ENCODE measurements at places on chromosomes 16 and 17.

GRCh38 chr17:39018267-39019134, 51.3 kb upstream of the FBXO47 start:
- DNase-seq: no peak

DNA sequence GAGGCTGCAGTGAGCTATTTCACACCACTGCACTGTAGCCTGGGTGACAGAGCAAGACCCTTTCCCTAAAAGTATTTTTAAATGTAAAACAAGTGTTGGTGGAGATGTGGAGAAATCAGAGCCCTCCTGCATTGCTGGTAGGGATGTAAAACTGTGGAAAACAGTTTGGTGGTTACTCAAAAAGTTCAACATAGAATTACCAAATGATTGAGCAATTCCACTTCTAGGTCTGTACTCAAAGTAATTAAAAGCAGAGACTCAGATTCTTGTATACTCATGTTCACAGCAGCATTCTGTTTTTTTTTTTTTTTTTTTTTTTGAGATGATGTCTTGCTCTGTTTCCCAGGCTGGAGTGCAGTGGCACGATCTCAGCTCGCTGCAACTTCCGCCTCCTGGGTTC, 141.8 kb downstream of the PITPNC1 start:
- DNase-seq: no peak

GRCh38 chr17:66275651-66276050, 26.8 kb upstream of the PRKCA start:
- DNase-seq: peak; percentile 92

- no peak for DNase-seq
These were observed 230.1 kb upstream of the CCL2 start for GRCh38 chr17:34024806-34025551.

DNA sequence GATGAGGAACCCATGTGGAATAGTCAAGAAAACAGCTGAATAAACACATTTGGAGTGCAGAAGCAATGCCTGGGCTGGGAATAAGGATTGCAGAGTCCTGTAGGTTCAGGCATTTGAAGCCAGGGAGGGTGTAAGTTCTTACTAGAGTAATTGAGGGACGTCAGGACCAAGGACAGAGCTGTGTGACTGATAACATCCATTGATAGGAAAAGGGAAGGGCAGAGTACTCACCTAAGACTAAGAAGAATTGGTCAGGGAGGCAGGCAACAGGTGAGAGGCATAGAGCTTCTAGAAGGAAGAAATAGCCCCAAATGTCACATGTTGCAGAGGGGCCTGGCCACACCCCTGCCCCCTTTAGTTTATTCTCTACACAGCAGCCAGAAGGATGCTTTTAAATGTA, 79.8 kb upstream of the TMEM132E start:
- DNase-seq: peak; percentile 5

DNA sequence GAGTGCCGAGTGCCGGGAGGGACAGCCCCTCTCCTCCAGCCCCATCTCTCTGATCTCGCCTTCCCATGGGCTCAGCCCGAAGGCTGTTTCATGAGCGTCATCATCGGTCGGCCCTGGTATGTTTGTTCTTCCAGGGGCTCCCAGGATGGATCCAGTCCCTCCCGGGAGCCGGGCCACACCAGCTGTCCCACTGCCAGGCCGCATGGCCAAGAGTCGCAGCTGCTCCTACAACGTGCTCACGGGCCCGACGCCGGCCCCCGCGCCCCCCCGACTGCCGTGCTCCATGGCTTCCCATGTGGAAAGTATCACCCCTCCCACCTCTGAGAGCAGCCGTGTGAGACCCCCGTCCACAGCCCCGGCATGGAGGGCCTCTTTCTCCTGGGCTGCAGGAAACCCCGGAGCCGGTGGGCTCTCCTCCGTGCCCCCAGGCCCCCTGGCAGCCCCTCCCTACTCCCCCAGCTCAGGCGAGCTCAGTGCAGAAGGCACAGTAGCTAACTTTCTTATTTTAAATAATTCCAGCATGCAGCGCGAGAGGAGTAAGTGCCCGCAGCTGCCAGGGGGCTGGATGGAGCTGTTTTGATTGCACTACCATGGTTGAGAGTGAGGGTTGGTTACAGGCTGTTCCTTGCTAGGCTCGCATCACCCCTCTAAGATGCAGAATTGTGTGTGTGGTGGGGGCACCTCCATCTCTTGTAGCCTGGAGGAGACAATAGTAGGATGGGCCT, 26.6 kb upstream of the GSE1 start:
- DNase-seq: no peak

GRCh38 chr16:5187402-5187952, 89.9 kb upstream of the EEF2KMT start:
- DNase-seq: no peak

GRCh38 chr16:77374384-77374783, 60.5 kb downstream of the ADAMTS18 start:
- no peak for DNase-seq

DNA sequence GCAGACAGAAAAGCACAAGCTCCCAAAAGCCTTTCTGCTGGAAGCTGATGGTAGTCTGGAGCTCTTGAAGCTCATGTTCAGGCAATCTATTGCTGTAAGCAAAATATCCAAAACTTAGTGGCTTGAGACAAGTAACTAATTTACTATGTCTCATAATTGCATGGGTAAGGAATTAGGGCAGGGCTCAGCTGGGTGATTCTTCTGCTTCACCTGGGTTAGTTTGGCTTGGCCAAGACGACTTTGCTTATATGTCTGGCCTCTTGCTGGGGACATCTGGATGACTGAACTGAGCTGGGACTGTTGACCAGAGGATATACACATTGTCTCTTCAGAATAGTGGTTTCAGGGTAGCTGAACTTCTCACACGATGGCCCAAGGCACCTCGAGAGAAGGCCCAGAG, 96.8 kb upstream of the WSCD1 start:
- no peak for DNase-seq

GRCh38 chr17:68832109-68832802, 122.9 kb downstream of the ABCA8 start:
- no peak for DNase-seq

DNA sequence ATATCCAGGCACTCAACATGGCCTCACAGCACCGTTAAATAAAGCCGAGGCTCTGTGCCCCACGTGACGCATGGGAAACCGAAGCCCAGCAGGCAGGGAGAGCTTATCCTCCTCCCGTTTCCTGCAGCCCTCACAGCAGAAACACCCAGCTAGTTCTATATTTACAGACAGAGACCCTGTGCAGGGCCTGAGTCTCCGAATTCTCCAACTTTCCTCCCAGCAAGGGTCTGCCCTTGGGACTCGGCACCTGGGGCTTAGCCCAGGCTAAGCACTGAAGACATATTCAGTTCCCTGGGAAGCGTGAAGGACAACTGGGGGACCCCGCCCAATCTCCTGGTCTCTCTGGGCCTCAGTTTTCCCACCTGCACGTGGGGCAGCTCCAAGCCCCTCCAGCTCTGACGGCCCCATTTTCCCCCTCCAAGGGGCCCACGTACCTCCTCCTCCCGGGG, 29.2 kb downstream of the TRPV3 start:
- no peak for DNase-seq

GRCh38 chr16:62102588-62102987, 66.3 kb upstream of the CDH8 start:
- no peak for DNase-seq

- no peak for DNase-seq
These were observed 78.0 kb downstream of the YPEL2 start for GRCh38 chr17:59409336-59410048.

- DNase-seq: no peak
These were observed 172.3 kb upstream of the CDH11 start for GRCh38 chr16:65294165-65294564.

DNA sequence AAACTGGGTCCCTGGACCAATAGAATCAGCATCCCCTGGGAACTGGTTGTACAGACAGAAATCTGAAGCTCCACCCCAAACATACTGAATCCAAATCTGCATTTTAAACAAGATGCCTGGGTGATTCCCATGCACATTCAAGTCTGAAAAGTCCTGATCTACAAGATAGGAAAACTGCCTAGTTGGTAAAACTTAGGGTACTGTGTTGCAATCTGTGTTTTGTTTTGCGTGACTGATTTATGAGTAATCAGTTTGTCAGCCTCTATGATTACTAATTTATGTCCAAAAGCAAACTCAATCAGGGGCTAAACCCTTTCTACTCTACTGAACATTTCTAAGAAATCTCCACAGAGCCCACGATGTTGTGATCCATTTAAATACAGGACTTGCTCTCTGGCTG, 103.8 kb downstream of the YPEL2 start:
- peak; percentile 52 for DNase-seq

GRCh38 chr17:15273141-15273793, 8.1 kb upstream of the PMP22 start:
- no peak for DNase-seq

DNA sequence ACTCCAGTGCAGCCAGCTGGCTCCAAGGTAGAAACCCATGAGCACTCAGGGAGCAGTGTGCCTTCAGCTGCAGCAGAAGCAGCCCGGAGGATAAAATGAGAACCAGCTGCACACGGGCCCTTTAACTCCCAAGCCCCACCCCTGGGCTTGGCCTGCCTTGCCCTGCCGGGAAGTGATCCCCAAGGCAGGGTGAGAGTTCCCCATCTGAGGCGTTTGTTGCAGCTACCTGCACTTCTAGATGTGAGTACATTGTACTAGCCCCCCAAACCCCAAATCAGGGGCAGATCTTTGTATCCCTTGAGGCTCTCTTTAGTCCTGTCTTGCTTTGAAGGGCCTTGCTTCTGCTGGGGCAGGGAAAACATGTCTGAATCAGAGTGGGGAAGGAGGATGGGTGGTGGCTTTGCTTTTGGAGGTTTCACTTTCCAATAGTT, at the start of gene MVP:
Gene MVP, plus strand, starts transcription at position 192 of the 431 bp plus-strand sequence. CDS start 10,088 bp downstream, outside the sequence.
- no peak for DNase-seq

DNA sequence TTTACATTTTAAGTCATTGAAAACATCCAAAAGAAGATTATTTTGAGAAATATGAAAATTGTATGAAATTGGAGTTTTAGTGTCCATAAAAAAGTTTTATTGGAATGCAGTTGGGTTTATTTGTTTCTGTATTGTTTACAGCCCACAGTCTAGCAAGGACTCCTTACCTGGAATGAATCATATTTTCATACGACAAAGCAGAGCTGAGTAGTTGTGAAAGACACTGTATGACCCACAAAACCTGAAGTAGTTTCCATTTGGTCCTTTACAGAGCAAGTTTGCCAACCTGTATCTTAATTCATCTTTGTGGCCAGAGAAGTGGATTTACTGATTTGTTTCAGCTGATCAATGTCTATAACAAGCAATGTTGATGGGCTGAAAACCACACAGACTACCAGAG, 10.3 kb downstream of the CCL18 start:
- no peak for DNase-seq

DNA sequence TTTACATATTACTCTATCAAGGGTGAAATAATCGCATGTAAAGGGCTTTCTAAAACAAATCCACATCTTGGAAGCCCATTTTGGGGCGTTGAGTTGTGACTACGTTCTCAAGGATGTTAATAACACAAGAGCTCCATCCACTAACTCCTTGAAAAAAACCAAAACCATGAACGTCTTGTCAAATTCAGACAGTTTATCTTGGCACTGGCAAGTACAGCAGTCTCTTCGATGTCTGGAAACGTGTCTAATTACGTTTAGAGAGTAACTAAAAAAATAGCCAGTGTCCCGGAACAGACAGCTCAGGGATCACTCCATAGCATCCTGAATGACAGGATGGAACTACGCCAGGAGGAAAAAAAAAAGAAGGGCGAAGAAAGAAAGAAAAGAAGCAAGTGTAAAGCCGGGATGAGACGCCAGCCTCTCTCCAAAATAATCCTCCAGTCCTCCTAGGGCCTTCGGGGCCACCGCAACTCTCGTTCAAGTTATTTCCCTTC, 954 bp downstream of the MYO1D start:
- DNase-seq: no peak

DNA sequence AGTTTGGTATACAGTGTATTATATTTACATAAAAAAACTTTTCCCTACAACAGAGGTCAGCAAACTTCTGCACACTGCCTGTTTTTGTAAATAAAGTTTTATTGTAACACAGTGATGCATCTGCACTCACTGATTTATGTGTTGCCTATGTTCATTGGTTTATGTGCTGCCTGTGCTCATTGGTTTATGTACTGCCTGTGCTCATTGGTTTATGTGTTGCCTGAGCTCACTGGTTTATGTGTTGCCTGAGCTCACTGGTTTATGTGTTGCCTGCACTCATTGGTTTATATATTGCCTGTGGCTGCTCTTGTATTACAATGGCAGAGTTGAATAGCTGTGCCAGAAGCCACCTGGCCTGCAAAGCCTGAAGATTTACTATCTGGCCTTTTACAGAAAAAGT, 81.6 kb downstream of the MYH11 start:
- no peak for DNase-seq

- no peak for DNase-seq
These were observed at the start of gene NECAB2 for GRCh38 chr16:83967838-83968305. TSS of gene NECAB2 (plus strand) at chr16:83968244. CDS start at chr16:83968649, 405 bp downstream.

- DNase-seq: peak; percentile 40
These were observed 119.1 kb downstream of the FTO start for GRCh38 chr16:53822936-53823529.

GRCh38 chr17:47404006-47404405, 80.3 kb downstream of the EFCAB13 start:
- DNase-seq: no peak

DNA sequence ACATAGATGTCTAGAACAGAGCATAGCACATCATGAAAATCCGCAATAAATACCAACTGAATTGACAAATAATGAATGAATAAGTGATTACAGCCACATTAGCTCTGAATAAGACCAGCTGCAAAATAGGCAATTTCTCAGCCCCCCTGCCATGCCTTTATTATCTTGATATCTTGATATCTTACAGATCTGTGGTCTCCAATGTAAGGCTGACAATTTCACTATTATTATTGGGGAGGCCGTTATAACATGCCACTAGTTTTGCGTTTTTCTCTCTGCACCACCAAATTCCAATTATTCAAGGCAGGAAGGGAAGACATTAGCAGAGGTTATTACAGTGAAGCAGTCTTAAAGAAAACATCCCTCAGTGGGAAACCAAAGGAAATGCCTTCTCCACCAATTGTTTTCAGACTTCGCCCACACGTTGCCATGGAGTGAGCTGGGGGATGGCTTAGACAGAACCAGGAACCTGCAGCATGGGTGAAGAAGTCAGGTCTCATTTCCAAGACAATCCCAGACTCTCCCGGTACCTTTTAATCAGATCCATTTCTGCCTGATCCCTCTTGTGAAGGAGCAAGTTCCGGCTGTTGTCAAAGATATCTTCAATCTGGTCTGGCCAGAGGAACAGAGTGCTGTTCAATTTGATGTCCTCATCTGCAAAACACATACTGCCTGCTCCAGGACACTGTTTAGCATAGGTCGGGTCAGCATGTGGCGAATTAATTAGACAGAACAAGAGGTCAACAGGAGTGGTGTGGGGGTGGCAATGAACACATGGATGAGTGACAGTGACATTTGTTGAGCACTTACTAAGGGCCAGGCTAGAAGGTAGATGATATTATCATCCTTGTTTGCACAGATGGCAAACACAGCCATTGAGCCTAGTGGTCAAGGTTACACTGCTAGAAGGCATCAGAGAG, 46.4 kb downstream of the DNAH3 start:
- DNase-seq: peak; percentile 44

- no peak for DNase-seq
These were observed 24.9 kb upstream of the GRB2 start for GRCh38 chr17:75430159-75430974.

DNA sequence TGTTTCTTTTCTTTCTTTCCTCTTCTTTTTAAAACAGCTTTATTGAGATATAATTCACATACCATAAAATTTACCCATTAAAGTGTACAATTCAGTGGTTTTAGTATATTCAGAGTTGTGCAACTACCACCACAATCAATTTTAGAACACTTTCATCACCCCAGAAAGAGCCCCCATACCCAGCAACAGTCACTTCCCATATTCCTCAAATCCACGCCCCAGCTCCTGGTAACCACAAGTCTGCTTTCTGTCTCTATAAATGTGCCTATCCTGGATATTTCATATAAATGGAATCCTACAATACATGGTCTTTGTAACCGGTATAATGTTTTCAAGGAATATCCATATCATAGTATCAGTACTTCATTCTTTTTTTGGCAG, 19.4 kb downstream of the RARA start:
- DNase-seq: no peak
